CD4-positive, alpha-beta T cell treated with Interleukin-15 for 4 hours (primary cell): ENCODE measurements at places on chromosomes 11 and 22.
A peak's percentile ranks its signal among the peaks of the same experiment; 100 is the strongest.

- no peak for DNase-seq
These were observed 8.3 kb downstream of the MUC2 start for GRCh38 chr11:1082728-1083620.

DNA sequence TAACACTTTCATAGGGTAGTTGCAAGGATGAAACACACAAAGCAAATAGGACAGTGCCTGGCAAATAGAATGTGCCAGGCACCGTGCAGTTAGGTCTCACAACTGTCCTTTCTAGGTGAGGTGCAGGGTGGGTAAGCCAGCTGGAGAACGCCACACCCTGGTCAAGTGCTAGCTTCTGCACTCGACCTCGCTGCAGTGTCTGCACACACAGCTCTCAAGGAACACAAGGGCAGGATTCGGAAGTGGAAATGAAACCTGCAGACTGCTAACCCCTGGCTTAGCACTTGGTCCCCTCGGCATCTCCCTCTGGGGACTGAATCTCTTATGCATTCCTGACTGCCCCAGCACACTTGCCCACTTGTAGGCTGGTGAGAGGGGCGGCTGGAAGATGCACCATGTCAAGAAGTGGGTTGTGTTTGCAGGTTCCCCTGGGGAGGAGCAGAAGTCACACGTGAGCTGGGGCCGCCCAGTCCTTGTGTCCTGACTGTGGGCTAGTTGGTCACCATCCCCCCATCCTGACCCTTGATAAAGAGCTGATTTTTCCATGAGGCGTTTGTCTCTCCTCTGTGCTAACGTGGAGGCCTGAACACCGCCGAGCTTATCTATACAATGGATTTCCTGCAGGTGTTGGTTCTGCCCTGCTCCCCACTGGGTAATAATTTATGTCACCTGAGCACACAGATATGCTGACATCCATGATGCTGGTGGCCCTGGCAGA, 89.0 kb downstream of the MICAL2 start:
- no peak for DNase-seq

DNA sequence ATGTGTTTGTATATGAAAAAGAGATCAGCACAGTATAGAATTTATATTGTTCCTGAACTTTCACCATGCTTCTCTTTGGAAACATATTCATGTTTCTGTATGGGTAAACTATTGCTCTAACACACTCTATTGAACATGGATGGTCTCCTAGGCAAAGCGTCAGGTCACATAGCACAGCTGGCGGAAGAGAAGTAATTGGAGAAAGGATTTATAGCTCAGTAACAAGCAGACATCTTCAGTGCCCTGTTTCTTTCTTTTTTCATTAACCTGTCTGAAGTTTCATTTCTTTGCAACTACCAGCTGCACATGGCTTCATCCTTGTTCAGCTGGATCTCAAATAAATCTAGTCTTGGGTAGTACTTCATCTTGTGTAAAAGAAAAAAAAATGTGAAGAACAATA, 84.4 kb upstream of the TRPC6 start:
- DNase-seq = no peak

DNA sequence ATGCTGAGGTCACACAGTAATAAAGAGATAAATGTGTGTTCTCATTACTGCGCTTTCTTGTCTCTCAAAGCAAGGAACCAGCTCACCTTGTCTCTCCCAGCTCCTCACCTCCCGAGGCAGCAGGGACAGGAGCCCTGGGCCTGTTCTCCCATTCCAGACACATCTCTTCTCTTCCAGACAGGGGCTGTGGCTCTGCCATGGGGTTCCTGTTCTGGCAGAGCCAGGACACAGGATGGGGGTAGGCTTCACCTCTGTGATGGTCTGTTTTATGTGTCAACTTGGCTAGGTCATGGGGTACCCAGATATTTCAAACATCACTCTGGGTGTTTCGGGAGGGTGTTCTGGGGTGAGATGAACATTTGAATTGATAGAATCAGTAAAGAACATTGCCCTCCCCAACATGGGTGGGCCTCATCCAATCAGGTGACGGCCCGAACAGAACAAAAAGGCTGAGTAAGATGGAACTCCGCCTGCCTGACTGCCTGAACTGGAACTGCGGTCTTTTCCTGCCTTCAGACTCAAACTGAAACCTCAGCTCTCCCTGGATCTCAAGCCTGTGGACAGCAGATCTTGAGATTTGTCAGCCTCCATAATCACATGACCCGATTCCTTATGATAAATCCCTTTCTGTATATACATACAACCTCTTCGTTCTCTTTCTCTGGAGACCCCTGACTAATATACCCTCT, 2.0 kb upstream of the VSIG10L2 start:
- DNase-seq = no peak

- DNase-seq = peak; percentile 68
These were observed 4.3 kb downstream of the SIAE start for GRCh38 chr11:124669193-124669592.

GRCh38 chr11:18727479-18728236, 1.7 kb upstream of the IGSF22 start:
- peak; percentile 52 for DNase-seq

- peak; percentile 43 for DNase-seq
These were observed 8.5 kb upstream of the CCDC89 start for GRCh38 chr11:85694385-85694980.

- DNase-seq = peak; percentile 45
These were observed 11.9 kb downstream of the B3GNT6 start for GRCh38 chr11:77046060-77046501.

DNA sequence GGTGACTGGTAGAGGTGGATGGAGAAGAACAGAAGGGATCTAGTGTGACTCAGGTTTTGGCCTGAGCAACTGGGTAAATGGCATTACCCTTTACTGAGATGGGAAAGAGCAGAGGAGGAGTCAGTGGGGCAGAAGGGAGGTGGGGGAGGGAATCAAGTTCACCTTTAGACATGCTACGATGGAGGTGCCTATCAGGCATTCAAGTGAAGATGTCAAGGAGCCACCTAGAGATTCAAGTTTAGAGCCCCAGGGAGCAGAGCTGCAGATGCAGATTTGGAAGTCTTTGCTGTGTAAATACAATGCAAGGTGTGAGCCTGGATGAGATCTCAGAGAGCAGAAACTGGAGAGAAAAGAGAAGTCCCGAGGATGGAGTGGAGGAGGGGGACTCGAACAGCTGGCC, 979 bp upstream of the MOGAT2 start:
- DNase-seq = no peak

- no peak for DNase-seq
These were observed 75.4 kb downstream of the MYEOV start for GRCh38 chr11:69369210-69369825.

GRCh38 chr22:19995611-19996339, 20.8 kb downstream of the ARVCF start:
- no peak for DNase-seq

GRCh38 chr11:82858556-82859091, 41.6 kb downstream of the PRCP start:
- DNase-seq = no peak

- DNase-seq = no peak
These were observed 29.2 kb downstream of the INCENP start for GRCh38 chr11:62153087-62153395.

DNA sequence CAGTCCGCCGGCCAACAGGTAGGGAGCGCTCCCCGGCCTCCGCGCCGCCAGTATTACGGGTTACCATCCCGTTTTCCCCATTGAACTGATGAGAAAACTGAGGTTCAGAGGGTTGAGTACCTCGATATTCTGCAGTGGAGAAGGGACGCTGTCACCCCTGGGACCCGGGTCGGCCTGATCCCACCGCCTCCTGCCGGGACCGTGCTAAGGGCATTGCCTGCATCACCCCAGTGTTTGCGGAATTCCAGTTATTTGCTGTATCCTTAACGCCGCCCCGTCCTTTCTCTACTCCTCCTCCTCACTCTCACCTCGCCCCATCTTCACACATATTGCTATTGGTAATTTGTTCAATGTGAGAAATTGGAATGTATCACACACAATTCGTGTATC, 370 bp upstream of the A4GALT start:
- DNase-seq = no peak

DNA sequence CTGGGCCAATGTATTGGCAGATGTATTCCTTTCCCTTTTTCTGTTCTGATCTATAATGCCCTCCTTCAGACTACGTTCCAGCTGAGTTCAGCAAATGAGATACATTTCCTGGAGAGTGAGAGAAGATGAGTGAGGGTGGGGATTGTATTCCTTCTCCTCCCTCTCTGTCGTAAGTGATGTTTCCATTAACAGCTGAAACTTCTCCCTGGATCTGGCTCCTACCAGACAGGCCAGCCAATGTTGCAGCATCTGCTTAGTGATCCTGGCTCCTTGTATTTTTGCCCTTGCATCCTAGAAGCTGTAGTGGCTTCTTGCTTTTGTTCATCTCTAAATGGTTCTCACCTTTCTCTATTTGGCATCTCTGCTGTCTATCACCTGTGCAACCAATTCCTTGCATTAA, 48.2 kb upstream of the MTMR2 start:
- no peak for DNase-seq

GRCh38 chr11:95686265-95686664, 103.3 kb downstream of the FAM76B start:
- no peak for DNase-seq

GRCh38 chr11:57081356-57081755, 92.6 kb downstream of the OR5AK2 start:
- DNase-seq = no peak

GRCh38 chr11:75697906-75698581, 19.6 kb upstream of the MOGAT2 start:
- DNase-seq = no peak

DNA sequence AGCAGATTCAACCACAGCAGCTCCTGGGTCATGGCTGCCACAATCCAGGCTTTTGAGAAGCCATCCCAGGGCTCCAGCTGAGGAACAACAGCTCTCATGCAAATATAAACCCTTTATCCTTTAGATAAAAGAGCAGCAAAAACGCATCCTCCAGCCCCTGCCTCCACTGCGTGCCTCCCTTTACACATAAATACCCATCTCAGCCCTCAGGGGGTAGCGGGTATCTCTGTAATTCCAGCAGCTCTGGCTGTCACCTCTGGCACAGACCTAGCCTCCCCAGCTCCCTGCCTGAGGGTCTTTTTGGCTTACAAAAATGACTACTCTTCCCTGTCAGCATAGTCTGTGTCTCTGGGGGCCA, 21.6 kb downstream of the LMO1 start:
- DNase-seq = no peak

GRCh38 chr11:9280655-9281301, 15.6 kb upstream of the DENND5A start:
- DNase-seq = peak; percentile 58

GRCh38 chr22:43776081-43776670, 35.9 kb downstream of the EFCAB6 start:
- no peak for DNase-seq

DNA sequence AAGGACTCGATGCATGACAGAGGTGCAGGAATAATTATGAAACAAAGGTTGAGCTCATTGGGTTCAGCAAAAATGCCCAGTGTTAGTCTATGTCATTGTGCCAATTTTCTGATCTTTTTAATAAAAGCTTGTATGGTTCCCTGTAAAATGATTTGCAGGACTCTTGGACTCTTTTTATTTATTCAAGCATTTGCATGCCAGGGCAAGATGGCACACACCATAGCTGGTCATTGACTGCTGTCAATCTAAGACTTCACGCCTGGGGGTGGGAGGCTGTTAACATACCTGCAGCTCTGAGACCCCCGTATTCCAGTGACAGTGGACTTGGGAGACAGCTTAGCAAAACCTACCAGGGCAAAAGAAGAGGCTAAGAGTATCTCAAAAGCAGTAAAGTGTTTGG, 32.0 kb upstream of the ANO1 start:
- no peak for DNase-seq

GRCh38 chr11:65150509-65151299, 16.4 kb upstream of the SYVN1 start:
- DNase-seq = peak; percentile 13

DNA sequence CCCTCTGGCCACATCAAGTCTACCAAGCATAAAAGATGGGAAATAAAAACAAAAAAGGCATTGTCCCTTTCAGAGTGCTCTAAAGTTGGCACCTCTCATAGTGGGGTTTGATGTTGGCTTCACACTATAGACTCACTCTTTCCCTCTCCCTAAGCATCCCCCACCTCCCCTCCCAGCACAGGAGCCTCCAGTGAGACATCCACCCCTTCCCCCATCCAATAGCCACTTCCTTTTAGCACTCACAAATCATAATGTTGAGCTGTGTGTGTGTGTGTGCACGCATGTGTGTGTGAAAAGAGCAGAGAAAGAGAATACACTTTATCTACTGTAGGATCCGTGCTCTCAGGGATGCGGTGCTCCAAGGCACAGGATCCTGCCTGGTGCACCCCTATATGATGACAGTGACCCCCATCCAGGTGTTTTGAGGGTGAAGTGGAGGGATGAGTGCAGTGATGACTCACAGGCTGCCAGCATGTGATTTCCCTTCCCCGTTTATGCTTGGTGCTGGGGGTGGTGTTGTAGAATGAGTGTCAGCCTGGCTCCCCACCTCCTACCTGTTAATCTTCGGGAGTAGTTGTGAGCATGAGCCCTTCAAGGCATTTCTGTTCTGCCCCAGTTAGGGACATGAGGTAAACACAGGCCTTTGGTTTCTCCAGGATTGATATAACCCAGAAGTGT, 235.2 kb upstream of the B3GAT1 start:
- DNase-seq = no peak

DNA sequence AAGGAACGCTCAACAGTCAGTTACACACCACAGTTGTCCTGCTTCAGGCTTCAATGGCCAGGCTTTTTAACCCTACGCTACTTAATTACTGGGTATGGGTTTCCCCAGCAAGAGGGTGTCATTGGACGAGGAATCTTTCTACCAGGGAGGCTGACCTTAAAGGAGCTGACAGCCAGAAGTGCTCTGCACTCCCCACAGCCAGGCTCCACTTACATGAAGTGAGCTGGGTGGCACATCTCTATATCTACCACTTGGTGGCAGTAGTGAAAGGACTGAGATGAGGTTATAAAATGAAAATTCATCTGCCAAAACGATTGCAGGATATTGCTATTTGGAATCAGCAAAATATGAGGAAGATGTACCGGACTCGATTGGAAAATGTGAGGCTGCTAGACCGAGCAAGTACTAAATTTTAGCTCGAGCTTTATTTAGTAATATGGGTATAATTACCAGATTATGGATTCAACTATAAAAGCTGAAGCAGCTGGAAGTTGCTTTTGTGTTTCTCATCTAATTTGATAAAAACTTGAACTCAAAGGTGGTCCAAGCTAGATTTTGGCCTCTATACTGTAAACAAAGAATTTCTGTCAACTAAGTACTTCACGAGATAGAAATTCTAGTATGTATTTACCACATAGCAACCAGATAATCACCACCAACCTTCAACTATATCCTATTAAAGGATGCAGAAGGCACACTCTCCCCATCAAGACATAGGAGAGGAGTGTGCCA, 53.9 kb upstream of the CEP126 start:
- DNase-seq = peak; percentile 36

- DNase-seq = no peak
These were observed 157.8 kb downstream of the EFCAB6 start for GRCh38 chr22:43654271-43654670.
